NCI-H510A treated with DMSO at 0.1 percent for 48 hours (cell line): ENCODE measurements at places on chromosomes 6 and 20.

- no peak for DNase-seq
These were observed 94.9 kb downstream of the MDGA1 start for GRCh38 chr6:37602801-37603200.

GRCh38 chr6:111777357-111777756, 95.9 kb downstream of the FYN start:
- no peak for DNase-seq

DNA sequence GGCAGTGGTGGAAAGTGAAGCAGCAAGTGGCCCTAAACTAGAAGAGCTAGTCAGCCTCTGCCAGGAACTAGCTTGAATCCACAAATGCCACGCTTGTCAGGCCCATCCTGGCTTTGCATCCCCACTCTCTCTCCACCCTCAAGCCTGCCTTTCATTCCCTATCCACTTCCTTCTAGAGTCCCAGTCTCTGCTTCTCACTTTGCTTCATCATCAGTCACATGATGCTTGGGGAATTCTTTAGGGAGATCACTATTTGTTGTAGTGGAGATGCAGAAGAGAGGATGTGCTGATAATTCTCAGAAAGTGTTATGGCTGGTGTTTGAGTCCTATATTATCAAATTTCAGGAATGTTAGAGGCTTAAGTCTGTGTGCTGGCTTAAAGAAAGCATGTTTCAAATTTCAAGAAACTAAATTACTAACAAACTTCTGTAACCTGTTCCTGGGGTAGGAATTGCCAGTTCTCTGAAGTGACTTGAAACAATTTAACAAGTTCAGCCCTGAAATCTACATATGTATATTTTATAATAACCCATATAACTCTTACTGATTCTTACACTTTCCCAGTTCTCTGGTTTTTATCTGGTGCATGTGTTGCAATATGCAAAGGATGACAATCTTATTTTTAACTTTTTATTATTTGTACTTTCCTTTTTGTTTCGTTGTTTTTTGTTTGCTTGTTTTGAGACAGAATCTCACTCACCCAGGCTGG, 7.5 kb downstream of the TRIM39 start:
- DNase-seq: no peak

DNA sequence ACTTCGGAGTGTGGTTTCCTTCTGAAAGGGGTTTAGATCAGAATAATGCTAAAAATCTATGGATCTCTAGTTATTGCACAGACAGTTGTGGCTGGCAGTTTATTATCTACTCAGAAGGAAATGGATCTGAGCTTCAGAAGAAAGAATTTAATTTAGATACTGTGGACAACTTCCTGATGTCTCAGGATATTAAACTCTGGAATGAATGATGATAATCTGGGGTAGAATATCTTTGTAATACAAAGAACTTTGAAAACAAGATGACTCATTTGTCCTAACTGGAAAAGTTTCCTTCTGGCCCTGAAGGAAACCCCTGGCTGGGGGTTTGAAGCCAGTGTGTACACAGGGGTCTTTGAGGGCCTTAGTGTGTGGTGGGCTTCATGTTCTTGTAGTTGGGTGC, 78.0 kb downstream of the EDN3 start:
- DNase-seq: no peak

GRCh38 chr6:134103006-134103405, 50.6 kb upstream of the SLC2A12 start:
- no peak for DNase-seq

- no peak for DNase-seq
These were observed 278.5 kb downstream of the KHDC1L start for GRCh38 chr6:72946774-72947173.

- DNase-seq: no peak
These were observed 28.3 kb downstream of the C6orf132 start for GRCh38 chr6:42113936-42114636.

GRCh38 chr6:128511506-128511905, 8.9 kb downstream of the PTPRK start:
- DNase-seq: no peak
